Heart right ventricle (tissue), 16 donors: ENCODE measurements at places on chromosomes 11 and 22. TPM values are rescaled to one million over a fixed set of nuclear protein-coding genes. Genes with fewer than 3 reads are reported as not detected.

GRCh38 chr11:120281143-120281795, 41.3 kb downstream of the POU2F3 start:
- DNase-seq, result no peak

- DNase-seq, result no peak
These were observed 9.7 kb downstream of the PATE3 start for GRCh38 chr11:125797641-125798040.

- no peak for DNase-seq
These were observed 454.6 kb downstream of the MIAT start for GRCh38 chr22:27111796-27112672.

- DNase-seq, result no peak
These were observed 135.7 kb upstream of the NAV2 start for GRCh38 chr11:19576903-19577302.

DNA sequence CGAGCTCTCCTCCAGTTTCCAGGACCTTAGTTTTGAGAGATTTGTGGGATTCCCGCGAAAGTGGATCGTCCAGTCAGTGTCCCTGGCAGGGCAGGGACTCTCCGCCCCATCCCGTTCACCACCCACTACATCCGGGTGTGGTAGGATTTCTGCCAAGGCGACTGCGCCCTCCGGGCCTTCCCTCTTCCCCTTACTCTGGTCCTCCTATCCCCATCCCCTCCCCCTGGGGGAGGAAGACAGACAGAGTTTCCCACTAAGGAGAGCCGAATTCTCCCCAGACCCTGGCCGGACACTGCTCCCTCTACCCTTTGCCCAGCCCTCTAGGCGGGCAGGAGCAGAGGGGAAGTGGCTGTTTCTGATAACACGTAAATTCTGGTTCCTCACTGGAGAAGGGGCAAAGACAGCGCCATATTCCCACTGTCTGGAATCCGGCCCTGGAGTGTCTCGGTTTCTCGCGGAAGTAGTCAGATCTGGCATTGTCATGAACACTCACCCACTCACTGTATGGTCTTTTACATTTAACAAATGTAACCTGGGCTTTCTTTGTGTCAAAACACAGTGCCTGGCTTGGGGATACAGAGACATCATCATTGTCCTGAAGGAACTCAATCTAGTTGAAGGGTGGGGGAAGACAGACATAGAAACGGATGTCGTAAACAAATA, 1.1 kb upstream of the NECTIN1 start:
- DNase-seq, result peak; percentile 79

DNA sequence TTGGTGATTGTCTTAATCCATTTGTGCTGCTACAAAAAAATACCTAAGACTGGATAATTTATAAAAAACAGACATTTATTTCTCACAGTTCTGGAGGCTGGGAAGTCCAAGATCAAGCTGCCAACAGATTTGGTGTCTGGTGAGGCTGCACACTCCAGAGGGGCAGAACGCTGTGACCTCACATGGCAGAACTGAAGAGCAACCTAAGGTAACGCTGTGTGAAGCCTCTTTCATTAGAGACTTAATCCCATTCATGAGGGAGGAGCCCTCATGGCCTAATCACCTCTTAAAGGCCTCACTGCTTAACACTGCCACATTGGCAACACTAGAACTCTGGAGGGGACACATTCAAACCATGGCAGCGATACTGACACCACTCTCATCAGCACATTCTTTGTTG, 42.7 kb upstream of the BIRC3 start:
- no peak for DNase-seq

DNA sequence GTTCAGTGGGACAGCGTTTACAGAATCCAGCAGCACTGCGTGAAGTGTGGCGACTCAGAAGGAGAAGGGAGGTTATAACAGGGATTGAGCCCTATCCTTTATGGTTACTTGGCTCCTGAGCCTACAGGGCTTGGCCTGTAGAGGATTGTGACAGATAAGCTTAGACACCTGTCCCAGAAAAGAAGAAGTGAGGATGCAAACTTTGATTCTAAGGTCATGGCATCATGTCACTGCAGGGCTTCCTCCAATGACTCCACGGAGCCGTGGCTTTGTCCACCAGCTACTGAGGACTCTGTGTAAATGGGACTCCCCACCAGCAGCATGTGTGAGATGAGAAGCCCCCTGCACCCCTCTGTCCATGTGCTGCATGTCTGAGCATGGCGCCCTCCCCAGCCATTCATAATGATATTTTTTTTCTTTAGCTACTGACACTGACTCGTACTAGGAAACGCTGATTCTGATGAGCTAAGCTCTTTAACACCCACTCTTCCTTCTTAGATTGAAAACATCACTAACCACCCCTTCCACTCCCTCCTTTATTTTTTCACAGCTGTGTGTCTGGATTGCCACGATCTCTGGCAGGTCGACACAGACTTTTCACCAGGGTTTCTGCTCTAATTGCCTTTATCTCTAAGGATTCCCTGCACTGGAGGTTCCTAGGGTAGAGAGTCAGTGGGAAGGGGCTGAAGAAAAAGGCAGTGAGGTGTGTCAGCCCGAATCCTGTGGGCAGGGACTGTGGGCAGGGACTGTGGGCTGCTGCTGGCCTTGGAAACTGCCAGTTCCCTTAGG, 65.5 kb upstream of the TTC12 start:
- no peak for DNase-seq

- no peak for DNase-seq
These were observed at the start of gene DNAJB13 for GRCh38 chr11:73950869-73951710. Gene DNAJB13 (plus strand): TSS chr11:73951026. CDS start chr11:73951070, 44 bp downstream.

DNA sequence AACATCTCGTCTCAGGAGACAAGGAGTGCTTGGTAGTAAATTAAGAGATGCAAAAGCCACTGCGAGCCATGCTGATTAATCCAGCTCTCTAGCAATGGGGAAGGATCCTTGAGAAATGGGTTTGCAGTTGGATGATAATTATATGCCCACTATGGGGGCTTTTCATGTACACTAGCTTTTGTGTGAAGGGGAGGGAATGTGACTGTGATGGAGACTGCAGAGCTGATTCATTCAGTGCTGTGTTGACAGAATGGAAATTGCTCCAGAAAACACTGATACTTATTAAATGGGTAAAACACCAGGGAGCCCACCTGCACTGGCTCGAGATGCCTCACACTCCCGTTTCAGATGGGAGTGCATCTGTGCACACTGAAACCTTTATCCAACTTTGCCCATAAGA, 37.0 kb upstream of the KIRREL3 start:
- no peak for DNase-seq

DNA sequence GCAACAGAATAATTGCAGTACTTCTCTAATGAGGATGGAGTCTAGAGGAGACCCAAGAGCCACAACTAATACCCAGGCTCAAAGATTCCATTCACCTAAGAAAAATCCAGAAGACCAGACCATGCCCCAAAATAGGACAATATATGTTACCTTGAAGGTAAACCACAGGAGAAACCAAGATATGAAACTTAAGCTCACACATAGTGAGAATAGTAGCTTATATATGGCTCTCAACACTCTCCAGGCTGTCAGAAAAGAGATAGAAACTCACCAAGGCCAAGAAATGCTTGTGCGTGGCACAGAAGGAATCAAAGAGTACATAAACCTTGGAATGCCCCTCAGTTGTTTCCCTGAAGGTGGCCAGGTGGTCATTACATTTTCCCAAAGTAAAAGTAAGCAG, 9.1 kb downstream of the FAM111A start:
- DNase-seq, result no peak

DNA sequence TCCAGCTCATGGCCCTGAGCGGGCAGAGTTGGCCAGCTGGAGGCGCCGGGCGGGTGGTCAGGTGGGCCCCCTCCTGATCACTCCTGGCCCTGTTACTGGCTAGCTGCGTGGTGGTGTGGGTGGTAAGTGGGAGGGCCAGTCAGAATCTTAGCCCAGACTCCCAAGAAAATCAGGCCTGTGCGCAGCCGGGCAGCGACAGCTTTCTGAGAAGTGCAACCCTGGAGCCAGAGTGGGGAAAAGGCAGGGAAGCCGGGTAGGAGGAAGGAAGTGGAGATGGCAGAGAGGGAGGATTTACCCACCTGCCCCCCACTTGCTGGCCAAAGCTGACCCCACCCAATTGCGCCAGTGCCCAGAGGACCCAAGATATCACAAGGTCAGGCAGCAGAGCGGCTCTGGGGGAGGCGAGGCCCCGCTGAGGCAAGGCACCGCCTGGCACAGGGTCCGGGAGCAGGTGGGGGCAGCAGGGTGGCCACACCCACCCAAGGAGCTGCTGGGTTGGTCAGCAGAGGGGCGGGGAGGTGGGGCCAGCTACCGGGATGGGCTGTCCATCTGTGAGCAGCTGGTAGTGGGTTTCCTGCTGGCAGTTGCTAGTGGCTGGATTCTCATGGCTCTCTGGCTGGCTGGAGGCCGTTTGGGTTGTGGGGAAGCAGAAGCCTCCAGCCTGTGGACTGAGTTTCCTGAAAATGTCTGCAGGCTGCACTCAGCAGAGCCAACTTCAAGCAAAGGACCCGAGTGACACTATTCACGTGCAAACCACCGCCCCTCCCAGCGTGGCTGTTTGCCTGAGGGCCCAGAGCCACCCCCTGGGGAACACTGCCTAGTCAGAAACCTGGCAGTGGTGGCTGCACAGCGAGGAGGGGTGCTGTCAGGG, 196.4 kb downstream of the IGLL1 start:
- no peak for DNase-seq

DNA sequence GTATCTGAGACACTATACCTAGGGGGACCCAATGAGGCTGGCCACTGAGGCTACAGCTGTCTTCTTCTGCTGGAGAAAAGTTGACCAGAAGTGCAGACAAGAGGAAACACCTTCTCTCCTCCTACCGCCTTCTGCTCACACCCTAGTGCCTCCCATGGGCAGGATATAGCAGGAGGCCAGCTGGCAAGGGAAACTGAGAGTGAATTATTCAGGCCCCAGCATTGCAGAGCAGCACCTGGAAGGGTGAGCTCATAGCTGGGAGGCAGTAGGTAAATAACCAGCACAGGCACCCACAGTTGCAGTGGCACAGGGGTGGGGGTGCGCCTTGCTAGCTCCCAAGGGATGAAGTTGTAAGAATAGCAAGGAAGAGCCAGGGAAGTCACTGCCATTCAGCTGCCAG, 267.4 kb upstream of the NCAM1 start:
- no peak for DNase-seq

- DNase-seq, result no peak
These were observed 900.0 kb downstream of the LUZP2 start for GRCh38 chr11:25396847-25397246.

GRCh38 chr22:43166132-43166930, 15.0 kb downstream of the TSPO start:
- DNase-seq, result no peak

DNA sequence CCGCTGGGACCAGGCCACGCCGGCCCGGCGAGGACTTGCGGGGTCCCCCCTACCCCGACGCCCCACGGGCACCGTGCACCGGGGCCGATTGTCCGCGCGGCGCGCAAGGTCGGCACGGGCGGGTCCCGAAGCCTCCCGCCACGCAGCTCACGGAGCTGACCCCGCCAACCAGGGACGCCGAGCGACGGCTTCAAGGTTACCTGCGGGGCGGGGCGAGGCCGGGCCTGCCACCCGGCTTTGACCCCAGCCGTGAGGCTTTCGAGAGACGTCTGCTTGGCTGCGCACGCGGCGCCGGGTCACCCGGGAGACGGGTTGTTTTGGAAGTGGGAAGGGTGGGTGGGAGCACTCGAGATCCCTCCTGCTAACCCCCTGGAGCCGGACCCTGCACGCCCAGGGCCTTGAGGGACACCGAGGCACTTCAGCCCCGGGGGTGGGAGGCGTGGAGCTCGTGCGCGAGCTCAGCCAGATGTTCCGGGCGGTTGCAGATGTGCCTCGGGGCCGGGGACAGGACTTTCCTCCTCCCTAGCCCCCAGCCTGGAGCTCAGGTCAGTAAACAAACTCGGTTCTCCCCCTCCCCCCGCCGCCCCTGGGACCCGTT, 3.2 kb upstream of the WNT11 start:
- no peak for DNase-seq

GRCh38 chr11:75384438-75385080, 14.8 kb upstream of the RPS3 start:
- DNase-seq, result peak; percentile 70

DNA sequence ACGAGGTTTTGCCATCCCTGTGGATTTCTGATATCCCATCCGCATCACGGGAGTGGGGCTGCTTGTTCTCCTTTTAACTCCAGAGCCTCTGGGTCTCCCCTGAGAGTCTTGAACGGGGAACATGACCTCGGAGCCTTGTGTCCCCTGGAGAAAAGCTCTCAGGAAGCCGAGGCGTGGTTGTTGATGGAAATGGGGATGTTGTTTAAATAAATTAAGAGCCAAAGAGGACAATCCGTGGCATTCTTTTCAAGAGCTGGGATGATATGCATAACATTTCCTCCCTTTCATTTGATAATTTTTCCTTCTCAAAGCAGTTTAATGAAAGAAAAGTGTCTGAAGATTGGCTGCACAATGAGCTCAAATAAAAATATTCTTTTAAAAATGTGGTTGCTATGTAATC, 14.2 kb downstream of the TSPAN18 start:
- DNase-seq, result no peak

DNA sequence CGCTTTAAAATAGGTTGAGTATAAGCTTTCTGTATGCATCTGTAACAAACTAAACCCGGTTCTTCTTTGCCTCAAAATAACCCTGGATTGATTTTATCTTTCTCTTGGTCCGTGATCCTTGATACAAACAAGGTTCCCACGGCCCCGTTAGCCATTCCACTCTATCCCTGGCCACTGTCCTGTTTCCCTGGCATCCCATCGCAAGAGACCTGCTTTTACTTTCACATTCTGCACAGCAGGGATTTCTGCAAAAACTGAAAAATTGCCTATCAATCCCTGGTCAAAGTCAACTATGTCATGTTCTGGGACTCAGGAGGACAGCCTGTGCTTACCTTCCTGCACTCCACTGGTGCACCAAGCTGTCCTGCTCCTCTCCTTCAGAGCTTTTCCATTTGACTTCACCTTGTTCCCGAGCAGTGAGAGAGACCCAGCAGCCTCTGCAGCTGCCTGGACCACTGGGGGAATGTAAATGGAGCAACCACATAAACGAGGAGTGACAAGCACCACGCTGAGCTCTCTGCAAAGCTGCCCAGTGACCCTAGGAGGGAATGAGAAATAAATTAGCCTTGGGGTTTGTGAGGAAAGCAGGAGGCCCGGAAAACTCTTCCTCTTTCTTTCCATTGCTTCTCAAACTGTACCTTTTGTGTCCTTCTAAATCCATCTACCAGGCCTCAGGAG, 175.9 kb downstream of the NTM start:
- no peak for DNase-seq

GRCh38 chr11:63491636-63492372, 837 bp upstream of the PLAAT5 start:
- DNase-seq, result no peak

GRCh38 chr11:88631497-88631896, 294.0 kb upstream of the CTSC start:
- DNase-seq, result no peak

- DNase-seq, result no peak
These were observed 4.3 kb upstream of the NRIP3 start for GRCh38 chr11:9008011-9008550.

GRCh38 chr22:20418211-20418788, 19.3 kb downstream of the SCARF2 start:
- peak; percentile 85 for DNase-seq

Gene NPTXR
- total RNA-seq, result 17.7 TPM

Gene NEFH
- total RNA-seq, result 0.14 TPM

Gene APOA4
- total RNA-seq, result not detected

Gene RNF169
- 10.3 TPM for total RNA-seq

Gene MUC6
- not detected for total RNA-seq

Gene AP5B1
- total RNA-seq, result 6.4 TPM

Gene PANX3
- total RNA-seq, result not detected

Gene XKR3
- not detected for total RNA-seq

Gene MPPED2
- total RNA-seq, result 13.8 TPM

Gene CRYBA4
- total RNA-seq, result 0.42 TPM

Gene BIRC3
- total RNA-seq, result 3.4 TPM

Gene DNAJB13
- not detected for total RNA-seq
